ENCODE measurements at places on chromosomes 2 and 18.
A peak's percentile ranks its signal among the peaks of the same experiment; 100 is the strongest.

GRCh38 chr18:8084160-8084559 lies 517.0 kb downstream of the PTPRM start:
- peak; percentile 68 for DNase-seq

GRCh38 chr2:12041236-12041635 lies 294.8 kb downstream of the LPIN1 start:
- no peak for DNase-seq

- peak; percentile 82 for DNase-seq
Measured at GRCh38 chr2:110115291-110116032, at the start of gene MALL. Gene MALL, minus strand, starts transcription at chr2:110115822. Its CDS starts 30 bp downstream, at chr2:110115792.

DNA sequence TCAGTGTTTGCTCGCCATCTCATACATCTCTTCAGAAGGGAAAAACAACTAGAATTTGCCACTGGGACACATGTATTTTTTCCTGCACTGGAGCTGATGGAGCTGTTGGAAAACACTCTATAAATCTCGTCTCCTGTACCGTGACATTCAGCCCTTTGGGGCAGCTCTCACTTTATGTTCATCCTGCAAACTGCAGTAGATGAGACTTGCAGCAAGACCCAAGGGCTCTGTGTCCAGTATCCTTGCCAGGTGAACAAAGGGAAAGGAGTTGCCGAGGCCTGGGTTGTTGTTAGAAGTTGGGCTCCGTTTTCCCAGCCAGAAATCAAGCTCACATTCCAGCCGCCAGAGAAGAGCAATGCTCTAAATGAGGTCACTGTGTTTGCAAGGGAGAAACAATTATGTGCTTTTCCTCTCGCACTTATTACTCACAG lies 285.1 kb downstream of the SLC4A3 start:
- peak; percentile 64 for DNase-seq

DNA sequence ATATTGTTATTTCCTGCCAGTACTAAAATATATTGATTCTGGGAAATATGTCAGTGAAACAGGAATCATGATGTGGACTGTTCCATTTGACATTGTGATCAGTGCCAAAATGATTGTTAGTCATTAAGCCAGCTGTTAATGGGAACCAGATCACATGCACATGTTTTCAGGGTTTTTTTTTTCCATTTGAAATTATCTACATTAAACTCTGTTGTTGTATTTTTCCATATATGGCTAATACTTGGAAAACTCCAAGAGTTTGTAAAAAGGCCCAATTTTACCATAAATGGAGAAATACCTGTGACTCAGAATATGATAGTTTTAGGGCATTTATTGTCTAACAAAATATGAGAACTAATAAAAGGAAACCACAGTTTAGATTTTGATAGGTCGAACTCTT lies 13.4 kb downstream of the ITGAV start:
- no peak for DNase-seq

- no peak for DNase-seq
Measured at GRCh38 chr2:104656571-104657163, 197.2 kb upstream of the POU3F3 start.

- DNase-seq: peak; percentile 57
Measured at GRCh38 chr2:128304715-128305554, 13.7 kb downstream of the HS6ST1 start.

- no peak for DNase-seq
Measured at GRCh38 chr2:203853271-203853670, 14.3 kb upstream of the CTLA4 start.

DNA sequence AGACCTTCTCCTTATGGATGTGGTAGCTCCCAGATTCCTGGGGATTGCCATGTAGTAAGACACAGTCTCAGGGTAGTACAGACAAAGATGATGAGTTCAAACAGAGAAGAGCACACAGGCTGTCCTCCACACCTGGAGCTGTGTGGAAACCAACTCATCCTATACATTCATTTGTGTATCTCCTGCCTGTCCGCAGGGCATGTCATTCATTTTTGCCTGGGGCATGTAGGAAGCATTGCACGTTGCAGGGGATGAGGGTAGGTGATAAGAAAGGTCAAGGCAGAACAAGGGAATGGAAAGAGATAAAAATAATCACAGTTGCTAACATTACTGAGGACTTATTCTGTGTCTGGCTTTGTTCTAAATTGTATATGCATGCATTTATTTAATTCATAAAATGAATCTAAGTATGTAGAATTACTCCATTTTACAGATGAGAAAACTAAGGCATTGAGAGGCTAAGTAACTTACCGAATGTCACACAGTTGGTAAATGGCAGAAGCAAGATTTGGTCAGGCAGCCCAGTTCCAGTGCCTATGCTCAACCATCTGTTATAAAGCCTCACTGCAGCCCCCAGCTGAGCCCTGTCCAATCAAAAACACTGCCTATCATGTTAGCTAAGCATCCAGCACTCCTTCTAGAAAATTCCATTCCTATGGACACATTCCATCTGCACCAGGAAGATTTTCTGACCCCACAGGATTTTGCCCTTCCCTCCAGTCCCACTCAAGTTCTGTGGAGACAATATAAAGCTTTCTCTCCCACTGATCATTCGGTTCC lies 81.0 kb downstream of the SUMO1 start:
- no peak for DNase-seq

- DNase-seq: peak; percentile 63
Measured at GRCh38 chr2:64359892-64360657, 93.9 kb upstream of the LGALSL start.

DNA sequence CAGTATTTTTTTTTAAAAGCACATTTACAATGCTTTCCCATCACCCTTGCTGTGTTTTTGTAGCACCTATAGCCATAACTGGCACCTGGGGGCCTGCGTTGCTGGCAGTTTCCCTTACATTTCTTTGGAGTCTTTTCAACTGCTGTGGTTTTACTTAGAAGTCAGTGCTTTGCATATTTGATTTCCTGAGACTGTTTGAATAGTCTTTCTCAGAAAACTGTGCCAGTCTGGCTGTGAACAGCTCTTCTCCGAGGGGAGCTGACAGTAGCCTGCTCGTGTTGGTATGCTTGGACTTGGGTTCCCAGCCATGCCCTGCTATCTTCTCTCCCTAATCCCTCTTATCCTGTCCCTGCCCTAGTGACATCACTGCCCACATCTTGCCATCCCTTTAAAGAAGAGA lies 81.5 kb downstream of the DPP4 start:
- DNase-seq: no peak

DNA sequence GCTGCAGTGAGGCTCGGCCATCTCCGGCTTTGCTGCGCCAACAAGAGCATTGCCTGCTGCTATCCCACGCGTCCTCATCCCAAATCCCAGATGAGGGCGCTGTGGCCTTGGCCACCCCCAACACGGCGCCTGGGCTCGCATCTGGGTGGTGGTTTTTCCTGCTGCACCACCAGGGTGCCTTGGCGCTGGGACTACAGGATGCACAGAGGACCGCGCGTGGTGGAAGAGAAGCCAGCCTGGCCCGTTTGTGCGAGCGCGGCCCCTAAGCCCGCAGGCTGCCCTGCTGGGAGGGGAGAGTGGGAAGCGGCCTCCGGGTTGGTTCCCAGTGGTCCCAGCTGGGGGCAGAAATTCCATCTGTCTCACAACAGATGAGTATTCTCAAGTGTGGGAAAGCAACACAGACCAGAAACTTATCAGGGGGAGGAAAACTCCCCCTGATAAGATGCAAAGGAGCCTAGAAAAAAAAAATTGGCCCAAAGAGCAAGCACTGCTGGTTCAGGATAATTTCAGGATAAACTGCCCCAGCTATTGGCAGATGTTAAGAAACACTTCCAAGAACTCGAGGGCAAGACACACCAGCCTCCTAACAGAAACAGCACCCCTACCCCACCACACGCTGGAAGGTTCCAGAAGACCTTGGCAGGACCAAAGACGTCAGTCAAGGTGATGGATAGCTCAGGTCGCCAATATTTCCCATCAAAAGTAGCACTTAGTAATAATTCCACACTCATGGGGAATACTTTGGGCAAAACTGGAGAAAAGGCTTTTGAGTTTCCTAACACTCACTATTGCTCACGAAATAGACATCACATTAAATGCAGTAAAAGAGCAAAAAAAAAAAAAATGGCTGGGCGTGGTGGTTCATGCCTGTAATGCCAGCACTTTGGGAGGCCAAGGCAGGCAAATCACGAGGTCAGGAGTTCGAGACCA lies 152.1 kb downstream of the PXDN start:
- DNase-seq: peak; percentile 94

GRCh38 chr18:27695503-27695902 lies 481.4 kb downstream of the CDH2 start:
- DNase-seq: no peak

DNA sequence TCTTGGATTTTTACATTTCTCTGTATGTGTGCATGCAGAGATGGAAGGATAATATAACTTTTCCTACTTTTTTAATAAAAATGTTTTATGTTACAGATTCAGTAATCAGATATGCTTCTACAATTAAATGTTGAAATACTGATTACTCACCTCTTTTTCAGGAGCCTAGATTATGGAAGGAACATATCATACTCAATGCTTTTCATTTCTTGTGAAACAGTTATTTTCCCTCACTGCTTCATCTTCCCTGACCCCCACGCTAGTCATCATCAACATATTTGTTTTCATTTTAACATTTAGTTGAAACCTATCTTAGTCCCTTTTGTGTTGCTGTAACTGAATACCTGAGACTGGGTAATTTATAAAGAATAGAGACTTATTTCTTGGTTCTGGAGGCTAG lies 190.7 kb downstream of the WDR7 start:
- DNase-seq: no peak

GRCh38 chr2:41040782-41041520 lies 589.1 kb upstream of the SLC8A1 start:
- no peak for DNase-seq

GRCh38 chr18:58562146-58562998 lies 66.5 kb downstream of the ALPK2 start:
- DNase-seq: no peak

- DNase-seq: no peak
Measured at GRCh38 chr2:55231546-55232083, 478 bp downstream of the CLHC1 start.

- peak; percentile 63 for DNase-seq
Measured at GRCh38 chr18:59783138-59783537, 85.9 kb upstream of the CCBE1 start.

DNA sequence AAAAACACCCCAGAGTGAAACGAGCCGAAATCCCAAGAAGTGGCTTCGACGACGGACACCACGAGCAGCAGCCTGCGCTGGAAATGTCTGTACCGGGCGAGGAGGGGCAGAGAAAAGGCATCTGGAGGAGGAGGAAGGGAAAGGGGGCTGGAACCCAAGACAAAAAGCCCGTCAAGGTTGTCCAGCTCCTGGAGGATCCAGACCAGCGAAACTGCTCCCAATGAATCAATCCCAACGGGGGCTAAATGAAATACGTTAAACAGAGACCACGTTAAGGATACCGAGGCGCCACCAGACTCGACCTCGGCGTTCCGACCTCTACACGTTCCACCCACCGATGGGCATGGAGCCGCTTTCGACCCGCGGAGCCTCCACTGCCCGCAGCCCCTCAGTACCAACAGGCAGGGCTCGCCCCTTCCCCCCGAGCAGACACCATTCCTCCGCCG lies 400 bp downstream of the CCDC88A start:
- DNase-seq: peak; percentile 75

DNA sequence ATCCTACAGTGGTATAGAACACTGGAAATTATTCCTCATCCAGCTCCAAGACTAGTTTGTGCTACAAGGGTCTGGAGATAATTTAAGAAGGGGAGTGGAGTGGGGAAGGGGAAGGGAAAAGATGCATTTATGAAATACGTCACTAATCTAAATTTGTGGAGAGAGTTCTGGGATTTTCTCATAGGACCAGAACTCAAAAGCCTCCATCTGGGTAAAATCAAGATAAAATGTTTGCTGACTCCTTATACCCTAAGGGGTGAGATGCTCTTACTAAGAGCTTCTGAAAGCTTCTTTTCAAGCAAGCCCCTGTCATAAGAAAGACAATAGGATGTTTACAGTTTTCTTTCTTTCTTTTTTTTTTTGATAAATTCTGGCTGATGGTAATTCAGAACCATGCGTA lies 88.5 kb upstream of the RBMS1 start:
- peak; percentile 18 for DNase-seq

GRCh38 chr2:58435246-58435645 lies 194.1 kb upstream of the FANCL start:
- DNase-seq: no peak

DNA sequence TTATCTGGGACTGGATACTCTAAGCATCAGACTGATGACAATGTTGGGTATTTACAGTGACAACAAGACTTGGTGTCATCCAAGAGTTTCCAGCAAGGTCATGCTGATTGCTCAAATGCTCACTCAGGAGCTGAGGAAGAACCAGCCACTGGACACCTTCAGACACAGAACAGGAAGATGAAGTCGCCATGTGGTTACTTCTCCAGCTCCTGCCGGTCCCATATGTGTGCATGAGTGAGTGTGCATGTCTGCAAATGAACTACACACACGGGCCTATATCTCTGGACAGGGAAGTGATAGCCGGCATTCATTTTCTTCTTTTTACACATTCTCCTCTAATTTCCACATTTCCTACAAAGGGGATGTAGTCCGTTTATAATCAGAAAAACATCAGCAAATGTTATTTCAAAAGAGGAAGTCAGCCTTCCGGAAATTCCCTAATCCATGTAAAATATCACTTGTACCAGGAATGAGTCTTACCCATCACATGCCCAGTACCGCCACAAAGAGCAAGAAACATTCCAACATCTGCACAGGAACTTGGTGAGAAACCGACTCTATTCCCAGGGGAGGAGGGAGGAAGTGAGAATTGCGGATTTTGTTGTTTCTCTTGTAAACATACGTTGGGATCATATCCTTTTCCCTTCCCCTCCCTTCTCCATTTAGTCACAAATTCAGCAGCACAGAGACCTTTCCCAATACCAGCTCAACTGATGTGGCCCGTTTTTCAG lies 10.8 kb downstream of the RFX8 start:
- DNase-seq: no peak

GRCh38 chr2:188481474-188481873 lies 189.8 kb downstream of the GULP1 start:
- DNase-seq: no peak

- peak; percentile 62 for DNase-seq
Measured at GRCh38 chr2:174025271-174026121, 60.3 kb upstream of the SP3 start.

DNA sequence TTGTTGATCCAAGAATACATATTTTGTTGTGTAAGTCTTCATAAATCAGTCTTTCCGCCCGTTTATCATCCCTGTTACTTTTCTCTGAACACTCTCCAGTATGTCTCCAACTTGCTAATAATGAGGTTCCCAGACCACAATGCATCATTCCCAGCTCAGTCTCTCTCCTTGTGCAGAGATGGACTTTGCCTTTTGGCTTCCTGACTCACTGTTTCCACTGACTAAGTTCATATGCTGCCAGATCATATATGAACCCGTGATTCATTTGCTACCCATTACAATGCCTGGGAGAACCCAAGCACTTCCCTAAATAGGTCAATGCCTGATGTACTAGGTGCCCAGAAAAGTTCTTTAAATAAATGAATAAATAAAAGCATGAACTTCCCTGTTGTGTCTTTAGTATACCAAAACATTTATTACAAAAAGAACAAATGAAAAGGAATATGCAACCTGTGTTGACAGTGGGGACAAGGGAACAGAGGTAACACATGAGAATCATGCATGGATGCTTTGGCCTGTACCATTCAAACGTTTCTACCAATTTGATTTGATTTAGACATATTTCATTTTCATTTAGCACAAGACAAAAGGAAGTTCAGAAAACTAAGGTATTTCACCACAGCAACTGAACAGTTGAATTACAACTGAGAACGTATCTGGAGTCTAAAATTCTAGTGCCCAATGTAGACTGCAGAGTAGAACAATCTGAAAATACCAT lies 215.4 kb upstream of the HNRNPA3 start:
- no peak for DNase-seq

- DNase-seq: no peak
Measured at GRCh38 chr2:141557329-141558095, 573.3 kb downstream of the LRP1B start.

GRCh38 chr2:19137433-19137832 lies 221.0 kb downstream of the OSR1 start:
- DNase-seq: no peak

GRCh38 chr2:223981241-223981640 lies 24.0 kb downstream of the MRPL44 start:
- no peak for DNase-seq
